ENCODE measurements at places on chromosomes 6 and 20. TPM values are rescaled to one million over a fixed set of nuclear protein-coding genes. Genes with fewer than 3 reads are reported as not detected.

The SLC26A8 gene
- 0.05 TPM for polyA plus RNA-seq

The MLN gene
- polyA plus RNA-seq = not detected

The PDE7B gene
- polyA plus RNA-seq = 2.6 TPM

The OPRL1 gene
- polyA plus RNA-seq = 1.1 TPM

The FAM83D gene
- polyA plus RNA-seq = 0.64 TPM

The TRAPPC3L gene
- 0.02 TPM for polyA plus RNA-seq

The PLCB4 gene
- polyA plus RNA-seq = 1.5 TPM

The KCNB1 gene
- polyA plus RNA-seq = 4.2 TPM
